Activated naive CD8-positive, alpha-beta T cell treated with anti-CD3 and anti-CD28 coated beads, Interleukin-2, amount 10 ng/mL, durations not matched to agents 7 days and 5 days (primary cell): ENCODE measurements at places on chromosomes 5 and 9. TPM values are rescaled to one million over a fixed set of nuclear protein-coding genes. Genes with fewer than 3 reads are reported as not detected.

Gene CLIC3
- 13.3 TPM for total RNA-seq

Gene HAUS6
- 27.6 TPM for total RNA-seq

Gene DMGDH
- total RNA-seq = 0.67 TPM

Gene NR3C1
- total RNA-seq = 102 TPM

Gene C1QTNF2
- total RNA-seq = not detected

Gene TMEM232
- total RNA-seq = 0.91 TPM

Gene RASEF
- total RNA-seq = not detected

Gene IRX1
- not detected for total RNA-seq

Gene STPG3
- not detected for total RNA-seq

Gene NMUR2
- total RNA-seq = not detected

Gene GRIN1
- total RNA-seq = not detected

- DNase-seq = no peak
These were observed 593.3 kb upstream of the ARRDC3 start for GRCh38 chr5:91976451-91976850.

- no peak for DNase-seq
These were observed 28.3 kb upstream of the APC start for GRCh38 chr5:112709416-112709815.

DNA sequence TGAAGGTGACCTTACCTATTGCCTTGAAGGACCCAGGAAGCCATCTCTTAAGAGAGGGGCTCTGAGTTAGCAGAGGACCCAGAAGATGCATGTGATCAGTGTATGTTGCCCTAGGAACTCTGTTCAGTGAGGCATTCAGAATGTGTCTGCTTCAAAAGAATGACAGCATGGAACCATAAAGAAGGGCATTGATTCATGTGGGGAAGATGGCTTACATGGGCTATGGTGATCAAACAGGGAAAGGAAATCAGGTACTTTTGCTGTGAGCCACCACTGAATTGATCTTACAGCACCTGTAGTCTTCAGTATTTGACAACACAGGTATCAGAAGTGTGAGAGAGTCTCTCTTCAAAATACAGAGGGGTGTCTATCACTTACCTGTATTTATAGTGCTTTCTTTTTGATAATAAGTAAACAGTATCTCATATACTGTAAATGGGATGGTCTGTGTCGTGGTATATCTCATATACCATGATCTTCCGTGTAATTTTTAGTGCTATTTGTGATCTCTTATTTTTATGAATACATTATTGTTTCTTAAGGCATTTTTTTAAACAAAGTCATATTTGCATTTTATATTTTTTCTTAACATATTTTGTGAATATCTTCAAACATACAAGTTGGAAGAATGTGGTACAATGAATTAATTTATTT is 57.0 kb downstream of the FOCAD start:
- no peak for DNase-seq

DNA sequence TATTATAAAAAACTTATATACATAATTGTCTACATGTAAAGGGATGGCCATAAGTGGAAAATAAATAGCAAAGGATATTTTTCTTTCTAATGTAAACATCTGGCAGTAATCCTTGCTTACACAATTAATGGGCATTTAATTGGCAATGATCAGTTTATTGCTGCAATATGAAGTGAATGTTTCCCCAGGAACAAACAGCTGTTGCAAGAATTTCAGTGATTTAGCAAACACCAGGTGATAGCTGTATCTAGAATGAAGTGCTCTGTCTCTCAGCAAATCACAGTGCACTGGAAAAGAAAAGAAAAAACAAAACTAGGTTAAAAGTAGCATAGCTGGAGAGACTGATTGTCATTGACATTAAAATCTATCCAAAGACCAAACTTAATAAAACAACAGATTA is 594.5 kb upstream of the ARRDC3 start:
- DNase-seq = no peak

DNA sequence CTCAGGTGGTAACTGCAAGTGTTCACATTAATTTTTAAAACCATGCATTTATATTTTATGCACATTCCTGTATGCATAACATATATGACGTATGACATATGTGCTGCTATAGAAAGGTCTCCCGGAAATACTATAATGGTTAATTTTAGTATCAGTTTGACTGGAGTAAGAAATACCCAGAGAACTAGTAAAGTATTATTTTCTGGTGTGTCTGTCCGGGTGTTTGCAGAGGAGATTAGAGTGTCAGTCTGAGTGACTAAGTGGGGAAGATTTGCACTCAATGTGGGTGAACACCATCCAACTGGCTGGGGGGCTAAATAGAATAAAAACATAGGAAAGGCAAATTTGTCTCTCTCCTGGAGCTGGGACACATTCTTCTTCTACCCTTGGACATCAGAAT is 26.9 kb downstream of the UIMC1 start:
- no peak for DNase-seq

DNA sequence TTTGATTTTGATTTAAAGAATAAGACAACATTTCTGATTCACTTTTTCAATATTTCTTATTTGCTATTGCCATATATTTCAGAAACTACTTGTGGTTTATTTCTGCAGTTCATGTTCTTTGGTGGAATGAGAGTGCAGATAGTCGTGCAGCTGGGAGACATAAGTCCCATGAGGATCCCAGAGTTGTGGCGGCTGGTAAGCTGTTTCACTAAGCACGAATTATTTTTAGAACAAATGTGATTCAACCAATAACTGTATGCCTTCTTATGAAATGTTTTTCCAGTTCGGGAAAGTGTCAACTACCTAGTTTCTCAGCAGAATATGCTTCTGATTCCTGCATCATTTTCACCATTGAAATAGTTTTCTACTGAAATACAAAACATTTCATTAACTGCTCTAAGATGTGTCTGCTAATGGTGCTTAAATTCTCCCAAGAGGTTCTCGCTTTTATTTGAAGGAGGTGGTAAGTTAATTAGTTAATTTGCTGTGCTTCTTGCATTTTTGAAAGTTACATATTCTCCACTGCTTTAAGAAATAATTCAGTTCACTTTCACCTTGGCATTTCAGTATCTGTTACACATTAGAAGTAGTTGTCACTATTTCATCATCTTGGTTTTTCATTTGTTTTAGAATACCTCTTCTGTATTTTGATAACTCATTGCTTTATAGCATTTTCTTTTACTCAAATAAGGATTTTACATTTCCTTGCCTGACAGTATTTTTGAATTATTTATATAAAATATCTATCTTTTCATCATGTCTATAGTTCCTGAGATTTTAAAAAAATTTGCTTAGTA is 9.0 kb downstream of the NIPSNAP3B start:
- DNase-seq = no peak

GRCh38 chr9:16653491-16654399 is 216.7 kb downstream of the BNC2 start:
- no peak for DNase-seq

DNA sequence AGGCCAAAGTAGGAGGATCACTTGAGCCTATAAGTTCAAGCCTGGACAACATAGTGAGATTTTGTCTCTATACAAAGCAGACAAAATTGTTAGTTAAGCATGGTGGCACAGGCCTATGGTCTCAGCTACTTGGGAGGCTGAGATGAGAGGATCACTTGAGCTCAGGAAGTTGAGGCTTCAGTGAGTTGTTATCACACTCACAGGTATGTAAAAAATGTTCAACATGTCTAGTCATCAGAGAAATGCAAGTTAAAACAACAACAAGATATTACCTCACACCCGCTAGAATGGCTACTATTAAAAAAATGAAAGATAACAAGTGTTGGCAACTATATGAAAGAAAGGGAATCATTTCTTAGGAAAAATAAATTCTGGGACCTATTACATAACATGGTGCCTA is 341.5 kb upstream of the ST8SIA4 start:
- DNase-seq = no peak

DNA sequence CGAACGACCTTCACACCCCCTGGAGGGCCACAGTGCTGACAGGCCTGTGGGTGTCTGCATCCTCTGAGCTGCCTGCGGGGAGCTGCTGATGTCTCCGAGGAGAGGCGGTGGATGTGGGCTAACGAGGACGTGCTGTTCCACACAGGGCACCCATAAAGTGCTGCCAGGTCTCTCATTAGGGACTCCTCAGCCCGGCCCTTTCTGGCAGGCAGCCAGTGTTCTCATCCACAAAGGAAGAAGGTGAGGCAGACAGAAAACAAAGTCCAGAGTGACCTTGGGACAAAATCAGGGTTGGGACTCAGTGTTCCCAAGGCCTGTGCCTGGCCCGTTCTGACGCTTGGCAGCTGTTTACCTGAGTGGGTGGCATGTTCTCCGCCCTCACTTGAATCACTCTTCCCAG is 29.3 kb downstream of the CARTPT start:
- no peak for DNase-seq

- no peak for DNase-seq
These were observed 128.1 kb upstream of the LHFPL2 start for GRCh38 chr5:78776637-78777036.

GRCh38 chr5:135024956-135025729 is 8.9 kb downstream of the PITX1 start:
- peak; percentile 10 for DNase-seq

DNA sequence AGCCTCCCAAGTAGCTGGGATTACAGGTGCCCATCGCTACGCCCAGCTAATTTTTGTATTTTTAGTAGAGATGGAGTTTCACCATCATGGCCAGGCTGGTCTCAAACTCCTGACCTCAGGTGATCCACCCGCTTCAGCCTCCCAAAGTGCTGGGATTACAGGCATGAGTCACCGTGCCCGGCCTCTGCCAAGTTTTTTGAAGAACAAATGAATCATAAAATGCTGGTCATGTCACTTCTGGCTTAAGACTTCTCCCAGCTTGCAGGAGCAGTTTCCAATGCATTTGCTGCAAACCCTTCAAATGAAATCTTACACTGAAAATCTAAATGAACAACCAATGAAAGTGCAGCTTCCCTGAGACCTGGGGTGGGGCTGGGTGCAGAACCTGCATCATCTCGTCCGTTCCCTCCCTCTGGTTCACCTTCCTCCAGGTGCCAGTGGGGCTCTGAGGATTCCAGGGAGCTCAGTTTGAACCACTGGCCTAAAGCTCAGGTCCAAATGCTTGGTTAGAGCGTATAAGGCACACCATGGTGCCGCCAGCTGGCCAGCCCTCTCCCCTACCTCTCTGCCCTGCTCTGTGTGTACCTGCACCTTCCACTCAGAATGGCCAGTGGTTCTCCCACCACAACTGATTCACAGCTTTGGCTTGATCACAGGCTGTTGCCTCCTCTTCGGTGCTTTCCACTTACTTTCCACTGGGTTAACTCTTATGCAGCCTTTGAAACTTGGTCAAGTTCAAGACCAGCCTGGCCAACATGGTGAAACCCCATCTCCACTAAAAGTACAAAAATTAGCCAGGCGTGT is 39.8 kb upstream of the FUBP3 start:
- DNase-seq = no peak

- DNase-seq = no peak
These were observed 188.0 kb upstream of the PIK3R1 start for GRCh38 chr5:68027519-68027918.

DNA sequence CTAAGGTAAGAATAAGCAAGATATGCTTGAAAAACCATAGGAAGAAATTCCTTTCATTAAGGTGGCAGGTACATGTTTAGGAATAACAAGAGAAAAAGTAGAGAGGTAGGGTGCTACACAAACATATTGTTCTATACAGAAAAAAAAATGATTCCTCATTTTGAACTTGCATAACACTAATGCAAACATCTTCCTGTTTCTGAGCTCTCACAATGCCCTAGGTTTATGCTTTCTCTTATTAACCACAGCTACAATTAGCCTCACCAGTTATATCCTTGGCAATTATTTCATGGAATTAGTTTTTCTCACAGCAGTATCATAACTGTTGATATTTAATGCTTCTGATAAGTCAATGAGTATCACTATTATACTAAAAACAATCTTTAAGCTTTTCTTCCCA is 20.7 kb downstream of the CEMIP2 start:
- DNase-seq = no peak

GRCh38 chr5:116571568-116572349 is 2.9 kb downstream of the SEMA6A start:
- no peak for DNase-seq

GRCh38 chr5:175614223-175614815 is 43.6 kb upstream of the HRH2 start:
- no peak for DNase-seq

DNA sequence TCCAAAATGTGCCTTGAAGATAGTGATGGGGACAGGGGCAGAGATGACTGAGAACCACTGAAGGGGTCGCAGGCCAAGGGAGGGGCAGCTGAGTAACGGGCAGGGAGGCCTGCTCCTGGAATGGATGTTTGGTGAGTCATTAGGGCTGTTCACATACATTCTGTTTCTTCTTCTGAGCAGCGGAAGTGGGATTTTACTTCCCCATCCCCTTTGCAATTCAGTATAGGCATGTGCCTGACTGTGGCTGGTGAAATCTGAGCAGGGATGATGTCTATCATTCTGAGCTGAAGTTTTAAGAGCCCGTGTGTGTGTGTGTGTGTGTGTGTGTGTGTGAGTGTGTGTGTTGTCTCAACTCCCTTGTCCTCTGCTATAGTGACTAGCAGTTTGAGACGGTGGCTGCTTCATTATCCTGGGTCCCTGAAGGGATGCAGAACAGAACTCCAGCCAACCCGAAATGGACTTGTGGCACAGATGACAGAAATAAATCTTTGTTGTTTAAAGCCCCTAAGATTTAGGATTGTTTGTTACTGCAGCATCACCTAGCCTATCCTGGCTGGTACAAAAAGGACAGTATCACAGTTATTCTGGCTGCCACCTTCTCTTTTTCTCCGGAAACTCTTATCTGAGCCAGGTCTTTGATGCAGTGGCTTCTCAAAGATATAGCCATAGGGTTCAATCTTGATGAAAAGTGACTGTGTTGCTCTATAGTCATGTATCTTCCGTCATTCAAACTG is 29.2 kb upstream of the TGFBI start:
- no peak for DNase-seq

- peak; percentile 59 for DNase-seq
These were observed 2.5 kb downstream of the PTGES2 start for GRCh38 chr9:128124873-128125579.

- DNase-seq = peak; percentile 87
These were observed 6.7 kb downstream of the NRARP start for GRCh38 chr9:137295238-137295811.
